Heart left ventricle (tissue), 16 donors: ENCODE measurements at places on chromosomes 2 and 18. TPM values are rescaled to one million over a fixed set of nuclear protein-coding genes. Genes with fewer than 3 reads are reported as not detected.

The SLC30A3 gene
- total RNA-seq: 9.9 TPM

The SERPINB11 gene
- total RNA-seq: not detected

The EFHD1 gene
- total RNA-seq: 9.1 TPM

The WDR43 gene
- 17.0 TPM for total RNA-seq

The GLB1L gene
- 1.6 TPM for total RNA-seq

The CCDC74B gene
- total RNA-seq: 0.43 TPM

The IL18RAP gene
- total RNA-seq: 2.2 TPM

The FKBP1B gene
- total RNA-seq: 4.3 TPM

The UGT1A4 gene
- total RNA-seq: not detected

The LAMA3 gene
- total RNA-seq: 5.3 TPM

The MAPK4 gene
- total RNA-seq: 18.6 TPM
